Fibroblast of lung (primary cell): ENCODE measurements at places on chromosomes 12 and 14. TPM values are rescaled to one million over a fixed set of nuclear protein-coding genes. Genes with fewer than 3 reads are reported as not detected.

The SLC35F4 gene
- not detected in 2 replicates for total RNA-seq

The SMCO2 gene
- 0.26 TPM in 1 of 2 replicates, not detected in the other for total RNA-seq

The TMPRSS12 gene
- total RNA-seq, result not detected in 2 replicates

The ARID2 gene
- 13.4 and 15.7 TPM in 2 replicates for total RNA-seq

The COX8C gene
- 0.33 TPM in 1 of 2 replicates, not detected in the other for total RNA-seq

The CCDC197 gene
- total RNA-seq, result not detected in 2 replicates

The PAWR gene
- total RNA-seq, result 16.0 and 16.9 TPM in 2 replicates

The ANG gene
- total RNA-seq, result 5.1 and 6.4 TPM in 2 replicates

The EPYC gene
- not detected in 2 replicates for total RNA-seq

The SLC24A4 gene
- not detected in 2 replicates for total RNA-seq

The OAS2 gene
- 2.3 and 3.1 TPM in 2 replicates for total RNA-seq

The DCP1B gene
- total RNA-seq, result 10.4 and 11.3 TPM in 2 replicates

The MMP19 gene
- total RNA-seq, result 3.3 and 7.1 TPM in 2 replicates

The BBOF1 gene
- total RNA-seq, result 3.8 and 4.4 TPM in 2 replicates

The OR6C3 gene
- total RNA-seq, result not detected in 2 replicates

The TOMM20L gene
- not detected in 2 replicates for total RNA-seq

The BICDL1 gene
- under 0.01 TPM in 1 of 2 replicates, not detected in the other for total RNA-seq

The GLIPR1L1 gene
- under 0.01 TPM in 1 of 2 replicates, not detected in the other for total RNA-seq

The PPP1CC gene
- total RNA-seq, result 98.9 and 112 TPM in 2 replicates

The IL31 gene
- not detected in 2 replicates for total RNA-seq

The SLC25A21 gene
- 0.26 and 0.50 TPM in 2 replicates for total RNA-seq

The TAS2R50 gene
- total RNA-seq, result 1.3 and 2.3 TPM in 2 replicates

The GALNT6 gene
- total RNA-seq, result 25.9 and 115 TPM in 2 replicates

The FAR2 gene
- 5.4 and 9.2 TPM in 2 replicates for total RNA-seq

The SERPINA5 gene
- total RNA-seq, result not detected in 2 replicates

The PAPLN gene
- 6.9 and 9.5 TPM in 2 replicates for total RNA-seq

The BLOC1S1 gene
- total RNA-seq, result 90.9 and 103 TPM in 2 replicates
